NCI-H446 treated with DMSO at 0.1 percent for 48 hours (cell line): ENCODE measurements at places on chromosomes 7 and 10.

- DNase-seq, result no peak
Observed at GRCh38 chr10:42939237-42939636, 137.6 kb upstream of the RET start.

GRCh38 chr10:50805981-50806622 lies 66.4 kb downstream of the ASAH2B start:
- DNase-seq, result no peak

DNA sequence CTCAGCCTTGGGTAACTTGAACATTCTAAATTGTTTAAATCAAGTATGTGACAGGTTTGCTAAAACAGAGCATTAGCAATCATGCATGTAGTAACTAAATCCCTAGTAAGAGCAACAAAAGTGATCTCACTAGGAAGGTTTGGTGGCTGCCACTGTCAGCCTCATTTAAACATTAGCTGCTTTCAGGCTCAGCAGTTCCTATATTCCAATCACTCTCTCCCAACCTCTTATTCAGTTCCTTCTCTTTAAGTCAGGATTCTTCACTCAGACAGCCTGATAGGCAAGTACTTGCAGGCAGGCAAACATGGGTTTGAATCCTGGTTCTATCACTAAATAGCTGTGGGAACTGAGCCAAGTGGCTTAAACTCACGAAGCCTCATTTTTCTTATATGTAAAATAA lies 3.6 kb downstream of the CREB3L2 start:
- no peak for DNase-seq

DNA sequence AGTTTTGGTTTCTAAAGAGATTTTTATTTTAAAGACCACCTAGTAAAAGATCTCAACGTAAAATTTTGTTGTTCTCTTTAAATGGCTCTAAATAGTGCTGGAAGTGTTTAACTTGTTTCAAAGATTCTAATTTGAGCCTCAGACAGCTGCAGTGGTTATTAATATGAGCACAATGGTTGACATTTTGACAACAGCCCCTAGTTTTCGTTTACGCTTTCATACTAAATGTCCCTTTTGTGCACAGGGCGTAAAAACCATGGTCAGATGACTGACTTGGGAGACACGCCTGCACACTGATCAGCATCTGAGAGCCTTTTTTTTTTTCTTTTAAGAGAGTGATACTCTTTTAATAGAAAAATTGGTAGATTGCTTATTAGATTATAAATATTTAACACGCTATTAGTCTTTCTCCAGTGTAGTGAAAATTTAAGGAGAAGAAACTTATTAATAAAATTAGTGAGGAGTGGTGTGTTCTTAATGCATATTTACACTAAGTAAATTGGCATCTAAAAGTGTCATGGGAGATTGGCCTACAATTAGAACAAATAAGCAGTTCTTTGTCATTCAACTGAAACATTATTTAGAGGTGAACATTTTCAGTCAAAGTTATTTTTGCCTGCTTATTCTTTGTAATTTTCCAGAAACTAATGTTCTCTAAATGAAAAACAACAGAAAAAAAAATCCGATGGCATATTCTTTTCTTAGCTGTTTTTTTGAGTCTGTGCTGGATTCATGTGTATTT lies 182.8 kb upstream of the PHYHIPL start:
- DNase-seq, result no peak

DNA sequence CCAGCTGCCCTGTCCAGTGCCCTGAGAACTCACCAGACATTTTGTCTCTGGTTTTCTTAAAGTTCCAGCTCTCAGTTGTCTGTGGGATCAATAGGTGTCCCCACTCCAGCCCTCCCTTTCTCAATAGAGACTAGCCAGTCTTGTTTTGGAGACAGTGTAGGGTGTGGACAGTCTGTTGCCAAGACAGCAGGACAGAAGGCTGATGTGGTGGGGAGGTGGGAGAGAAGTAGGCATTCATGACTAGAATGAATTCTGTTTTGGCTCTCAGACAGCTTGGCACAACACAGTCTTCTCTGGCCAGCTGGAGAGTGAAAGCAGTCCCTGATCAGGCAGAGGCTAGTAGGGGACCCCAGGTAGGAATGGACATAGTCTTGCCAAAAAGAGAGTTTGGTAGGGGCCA lies 467.0 kb upstream of the PODXL start:
- DNase-seq, result no peak

- no peak for DNase-seq
Observed at GRCh38 chr7:377080-378040, 87.4 kb downstream of the FOXL3 start.

GRCh38 chr7:47574482-47575329 lies 7.2 kb downstream of the TNS3 start:
- DNase-seq, result no peak

- DNase-seq, result no peak
Observed at GRCh38 chr10:31209478-31209877, 109.5 kb upstream of the ZEB1 start.

DNA sequence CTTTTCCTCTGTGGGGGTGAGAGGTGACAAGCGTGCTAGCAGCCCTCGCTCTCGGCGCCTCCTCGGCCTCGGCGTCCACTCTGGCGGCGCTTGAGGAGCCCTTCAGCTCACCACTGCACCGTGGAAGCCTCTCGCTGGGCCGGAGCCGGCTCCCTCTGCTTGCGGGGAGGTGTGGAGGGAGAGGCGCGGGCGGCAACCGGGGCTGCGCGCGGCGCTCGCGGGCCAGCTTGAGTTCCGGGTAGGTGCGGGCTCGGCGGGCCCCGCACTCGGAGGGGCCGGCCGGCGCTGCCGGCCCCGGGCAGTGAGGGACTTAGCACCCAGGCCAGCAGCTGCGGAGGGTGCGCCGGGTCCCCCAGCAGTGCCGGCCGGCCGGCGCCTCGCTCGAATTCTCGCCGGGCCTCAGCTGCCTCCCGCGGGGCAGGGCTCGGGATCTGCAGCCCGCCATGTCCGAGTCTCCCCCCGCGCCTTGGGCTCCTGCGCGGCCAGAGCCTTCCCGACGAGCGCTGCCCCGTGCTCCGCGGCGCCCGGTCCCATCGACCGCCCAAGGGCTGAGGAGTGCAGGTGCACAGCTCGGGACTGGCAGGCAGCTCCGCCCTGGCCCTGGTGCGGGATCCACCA lies 352.8 kb upstream of the PODXL start:
- no peak for DNase-seq

DNA sequence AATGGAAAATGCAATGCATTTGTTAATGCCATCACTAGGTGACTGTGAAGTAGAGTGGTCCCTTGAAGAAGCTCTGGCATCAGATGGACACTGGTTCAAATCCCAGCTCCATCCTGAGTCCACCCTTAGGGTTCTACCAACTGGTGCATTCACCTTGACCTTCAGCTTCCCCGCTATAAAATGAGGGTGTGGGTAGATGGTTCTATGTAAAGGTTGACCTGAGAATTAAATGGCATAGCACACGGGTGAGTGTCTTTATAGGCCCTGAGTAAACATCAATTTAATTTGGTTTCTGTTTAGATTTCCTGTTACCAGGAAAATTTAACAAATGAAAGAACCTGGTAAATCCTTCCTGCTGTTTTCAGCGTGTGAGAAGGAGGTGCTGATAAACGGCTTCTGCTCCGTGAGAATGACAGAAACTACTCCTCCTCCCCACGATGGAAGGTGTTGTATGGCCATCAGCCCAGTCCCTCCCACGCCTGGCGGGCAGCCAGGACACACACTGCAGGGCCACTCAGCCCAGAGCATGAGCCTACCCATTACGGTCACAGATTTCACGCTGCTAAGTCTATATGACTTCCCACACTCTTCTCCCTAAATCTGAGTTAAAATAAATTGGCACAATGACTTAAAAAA lies 210.1 kb downstream of the TNS3 start:
- DNase-seq, result no peak
